ENCODE measurements at places on chromosomes 6 and 20.

- no peak for DNase-seq
Observed at GRCh38 chr20:35004051-35004725, 48.5 kb downstream of the MYH7B start.

DNA sequence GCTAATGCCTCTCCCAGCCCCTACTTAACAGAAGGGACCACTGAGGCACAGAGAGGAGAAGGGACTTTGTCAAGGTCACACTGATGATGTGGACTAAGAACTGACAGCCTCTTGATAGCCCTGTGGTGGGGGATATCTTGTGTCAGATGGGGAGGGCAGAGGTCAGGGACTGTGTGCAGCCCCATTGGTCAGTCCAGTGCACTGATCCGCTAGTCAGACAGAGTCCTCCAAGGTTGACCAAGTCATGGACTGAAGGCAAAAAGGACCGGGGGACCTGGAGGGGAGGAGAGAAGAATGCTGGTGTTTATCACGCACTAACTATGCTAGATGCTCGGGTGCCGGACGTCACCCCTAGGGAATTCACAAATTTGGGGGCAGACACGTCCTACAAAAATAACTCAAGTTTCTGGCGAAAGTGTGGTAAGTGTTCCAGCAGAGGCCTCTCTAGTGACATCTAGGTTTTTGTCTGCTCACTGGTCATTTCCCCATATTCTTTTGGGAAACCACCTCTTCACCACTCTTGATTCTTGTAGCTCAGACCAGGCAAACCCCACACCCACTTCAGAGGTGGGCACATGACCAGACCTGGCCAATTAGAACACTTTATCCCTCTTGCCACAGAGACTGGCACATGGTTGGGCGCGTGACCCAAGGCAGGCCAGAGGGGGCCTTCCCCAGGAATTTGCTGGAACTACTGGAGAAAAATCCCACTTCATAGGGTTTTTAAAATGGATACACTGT lies 21.0 kb downstream of the TCF15 start:
- DNase-seq = peak; percentile 43

DNA sequence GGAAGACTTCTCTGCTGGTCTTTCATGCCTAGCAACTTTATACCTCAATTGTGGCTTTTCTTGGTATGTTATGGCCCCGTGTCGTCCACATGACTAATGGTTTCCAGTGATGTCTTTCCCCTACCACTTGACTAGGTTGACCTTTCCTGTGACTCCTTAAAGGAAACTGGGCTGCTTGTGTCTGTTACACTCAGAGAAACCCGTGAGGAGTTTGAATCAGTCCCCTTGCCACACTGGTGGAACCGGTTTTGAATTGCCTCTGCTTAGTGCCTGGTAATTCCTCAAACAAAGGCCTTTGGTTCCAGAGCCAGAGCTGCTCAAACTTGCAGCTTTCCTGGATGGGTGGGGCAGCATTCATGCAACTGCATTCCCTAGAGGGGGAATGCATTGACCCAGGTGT lies 21.9 kb downstream of the ECT2L start:
- no peak for DNase-seq

GRCh38 chr6:96836631-96837080 lies 621 bp downstream of the GPR63 start:
- DNase-seq = no peak

GRCh38 chr6:39778581-39779255 lies 13.5 kb upstream of the DAAM2 start:
- no peak for DNase-seq

GRCh38 chr6:11833626-11834592 lies 55.3 kb upstream of the ADTRP start:
- no peak for DNase-seq

DNA sequence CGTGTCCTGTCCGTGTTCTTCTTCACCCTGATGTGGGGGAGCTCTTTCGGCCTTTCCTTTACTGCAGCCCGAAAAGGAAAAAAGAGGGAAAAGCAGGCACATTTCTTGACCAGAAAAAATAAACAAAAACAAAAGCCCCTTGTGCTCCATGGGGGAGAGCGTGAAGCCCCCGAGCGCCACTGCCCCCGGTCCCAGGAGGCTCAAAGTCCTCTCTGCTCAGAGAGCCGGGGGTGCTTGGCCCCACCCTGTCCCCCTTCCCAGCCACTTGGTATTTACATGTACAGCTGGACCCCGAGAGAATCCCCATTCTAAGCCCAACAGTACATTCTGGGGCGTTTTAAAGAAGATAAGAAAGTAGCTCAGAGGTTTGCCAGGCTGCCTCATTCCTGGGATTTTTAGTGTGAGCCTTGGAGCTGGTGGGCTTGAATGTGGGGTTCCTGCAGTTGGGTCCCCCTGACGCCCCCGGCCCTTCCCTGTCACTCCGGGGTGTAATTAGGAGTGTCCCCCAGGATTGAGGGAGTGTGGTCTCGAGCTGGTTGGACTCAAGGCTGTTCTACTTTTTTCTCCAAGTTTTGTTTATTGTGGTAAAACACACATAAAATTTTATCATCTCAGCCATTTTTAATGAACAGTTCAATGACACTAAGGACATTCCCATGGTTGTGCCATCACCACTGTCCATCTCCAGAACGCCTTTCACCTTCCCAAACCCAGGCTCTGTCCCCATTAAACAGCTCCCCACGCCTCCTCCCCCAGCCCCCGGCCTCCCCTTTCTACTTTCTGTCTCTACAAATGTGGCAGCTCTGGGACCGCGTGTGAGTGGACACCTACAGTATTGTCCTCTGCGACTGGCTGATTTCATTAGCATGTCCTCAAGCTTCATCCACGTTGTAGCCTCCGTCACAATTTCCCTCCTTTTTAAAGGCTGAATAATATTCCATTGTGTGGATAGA lies 55.7 kb upstream of the BHLHE23 start:
- no peak for DNase-seq

DNA sequence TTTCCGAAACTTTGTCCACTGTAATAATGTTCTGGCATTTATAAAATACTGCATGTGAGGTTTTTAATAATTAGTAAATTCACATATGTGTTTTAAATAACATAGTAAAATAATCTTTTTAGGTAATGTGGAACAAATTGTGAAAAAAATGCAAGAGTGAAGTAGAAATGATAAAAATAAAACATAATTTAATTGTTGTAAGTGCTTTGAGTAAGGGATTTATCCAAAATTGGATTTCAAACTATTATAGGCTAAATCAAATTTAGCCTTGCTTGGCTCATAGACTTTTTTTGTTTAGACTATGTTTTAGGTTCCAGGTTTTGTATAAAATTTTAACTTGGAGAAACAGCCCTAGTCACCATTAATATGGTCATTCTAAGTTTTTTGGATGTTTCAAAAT lies 1029.5 kb downstream of the PHF3 start:
- DNase-seq = no peak

DNA sequence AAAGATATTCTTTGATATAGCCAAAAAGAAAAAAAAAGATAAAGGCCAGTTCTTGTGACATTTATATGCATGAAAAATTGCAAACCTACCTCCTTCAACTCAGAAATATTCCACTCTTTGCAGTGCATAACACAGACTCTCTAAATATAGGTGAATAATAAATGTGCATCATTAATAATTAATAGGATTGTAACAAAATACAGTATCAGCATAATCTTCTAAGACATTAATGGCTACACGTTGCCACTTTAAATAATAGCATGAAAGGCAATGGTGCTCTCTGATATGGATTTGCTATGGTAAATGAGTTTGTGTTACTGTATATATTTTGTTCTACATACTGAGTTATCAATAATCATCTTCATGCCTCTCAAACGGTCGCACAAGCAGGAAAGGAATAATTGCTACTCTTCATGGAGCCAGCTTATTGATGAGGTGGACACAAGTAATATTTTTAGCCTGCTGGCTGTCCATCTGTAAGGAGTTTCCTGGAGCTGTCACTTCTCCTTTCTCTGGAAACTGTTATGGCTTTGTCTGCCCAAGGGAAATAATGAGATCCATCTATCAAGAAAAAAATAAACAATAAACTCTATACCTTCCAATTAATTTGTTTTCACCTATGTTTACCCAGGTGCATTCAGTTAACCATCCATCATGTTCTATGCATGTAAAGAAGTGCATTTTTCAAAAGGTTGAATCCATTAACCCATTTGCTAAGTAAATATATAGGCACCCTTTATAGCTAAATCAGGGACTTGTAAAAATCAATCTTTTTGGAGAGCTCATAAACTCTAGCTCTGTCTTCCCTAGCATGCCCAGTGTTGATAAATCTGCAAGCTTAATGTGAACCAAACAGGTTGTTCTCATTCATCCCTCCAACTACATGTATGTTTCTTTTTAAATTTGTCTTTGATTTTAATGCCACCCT lies 253.0 kb downstream of the NKAIN2 start:
- DNase-seq = no peak

DNA sequence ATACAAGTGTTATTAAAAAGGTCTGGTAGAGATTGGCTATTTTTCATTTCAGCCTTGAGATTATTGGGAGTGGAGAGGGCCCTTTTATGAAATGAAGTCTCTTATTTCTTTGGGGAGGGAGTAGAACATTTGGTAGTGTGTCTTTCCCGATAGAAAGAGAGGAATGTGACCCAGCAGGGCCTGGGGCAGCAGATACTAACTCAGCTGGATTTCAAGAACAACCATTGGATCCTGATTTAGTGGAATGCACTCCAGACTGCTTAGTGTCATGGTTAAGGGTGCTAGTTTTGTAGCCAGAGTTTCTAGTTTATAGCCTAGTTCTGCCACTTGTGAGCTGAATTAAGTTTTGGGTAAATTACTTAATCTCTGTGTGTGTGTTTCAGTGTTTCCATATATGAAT lies 18.4 kb upstream of the FLRT3 start:
- DNase-seq = no peak

Data from GM18507 (cell line).